SJCRH30 (cell line): ENCODE measurements at places on chromosomes 3 and 15. TPM values are rescaled to one million over a fixed set of nuclear protein-coding genes. Genes with fewer than 3 reads are reported as not detected.
A peak's percentile ranks its signal among the peaks of the same experiment; 100 is the strongest.

- no peaks in the 10 kb centered on the region for H3K4me1 ChIP-seq
- H3K27me3 ChIP-seq = no peaks in the 10 kb centered on the region
- no peak overlapping the region for H3K4me3 ChIP-seq
- no peak for DNase-seq
- H3K36me3 ChIP-seq = no peaks in the 10 kb centered on the region
Measured at GRCh38 chr3:69290006-69290405, 95.9 kb downstream of the FRMD4B start.

The SEMA5B gene
- 0.16 TPM in 1 of 2 replicates, not detected in the other for total RNA-seq

DNA sequence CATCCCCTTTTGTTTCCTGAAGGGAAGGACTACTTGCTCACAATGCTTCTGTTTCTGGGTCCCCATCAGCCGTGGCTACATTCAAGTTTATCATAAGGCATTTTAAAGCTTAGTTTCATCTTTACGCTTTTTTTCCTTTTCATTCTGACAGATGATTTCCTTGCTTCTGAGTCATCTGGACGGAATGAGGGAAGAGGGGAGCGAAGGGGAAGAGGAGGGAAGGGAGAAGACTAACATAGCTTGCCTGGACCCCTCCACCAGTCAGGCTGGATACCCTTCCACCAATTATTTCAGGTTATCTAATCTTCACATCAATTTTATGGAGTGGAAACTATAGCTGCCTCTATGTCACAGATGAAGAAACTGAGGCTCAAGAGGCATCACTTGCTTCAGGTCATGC is 27.6 kb downstream of the FAM3D start:
- no peaks in the 10 kb centered on the region for H3K27me3 ChIP-seq
- H3K27ac ChIP-seq = no peak overlapping the region
- H3K4me3 ChIP-seq = no peak overlapping the region
- H3K36me3 ChIP-seq = no peaks in the 10 kb centered on the region
- no peaks in the 10 kb centered on the region for H3K4me1 ChIP-seq
- DNase-seq = no peak

The SETD5 gene
- 97.5 and 104 TPM in 2 replicates for total RNA-seq

GRCh38 chr3:170712798-170713197 is 126.9 kb upstream of the SLC7A14 start:
- no peaks in the 10 kb centered on the region for H3K36me3 ChIP-seq
- no peaks in the 10 kb centered on the region for H3K27me3 ChIP-seq
- H3K27ac ChIP-seq = peak overlapping the region; percentile 95
- no peak overlapping the region for H3K4me3 ChIP-seq
- peaks cover 30% of the 10 kb centered on the region for H3K4me1 ChIP-seq

The PCOLCE2 gene
- 12.3 and 16.7 TPM in 2 replicates for total RNA-seq

The PARP15 gene
- total RNA-seq = 0.08 and 0.28 TPM in 2 replicates

The HYAL1 gene
- total RNA-seq = 0.43 TPM in 1 of 2 replicates, not detected in the other

DNA sequence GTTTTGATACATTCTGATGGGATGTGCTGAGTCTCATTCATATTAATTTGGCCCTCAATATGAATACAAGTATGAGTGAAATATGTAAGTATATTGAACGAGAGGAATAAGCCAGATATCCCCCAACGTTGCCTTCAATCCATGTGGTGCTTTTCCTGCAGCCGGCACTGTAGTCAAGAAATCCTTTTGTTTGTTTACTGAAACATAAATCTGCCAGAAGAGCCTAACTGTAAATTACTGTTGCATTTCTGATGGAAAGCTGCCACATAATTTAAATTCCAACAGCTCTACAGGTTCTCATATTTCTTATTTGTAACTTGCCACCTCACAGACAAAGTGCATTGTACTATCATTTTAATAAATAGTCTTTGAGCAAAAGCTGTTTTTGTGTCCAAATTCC is 314.0 kb downstream of the KBTBD8 start:
- no peaks in the 10 kb centered on the region for H3K27me3 ChIP-seq
- DNase-seq = no peak
- H3K4me1 ChIP-seq = no peaks in the 10 kb centered on the region
- H3K36me3 ChIP-seq = no peaks in the 10 kb centered on the region
- no peak overlapping the region for H3K27ac ChIP-seq
